ENCODE measurements at places on chromosomes 13 and 19.
A peak's percentile ranks its signal among the peaks of the same experiment; 100 is the strongest.

GRCh38 chr13:66159511-66159910, 1070.6 kb downstream of the PCDH9 start:
- no peak for DNase-seq

- DNase-seq: no peak
Measured at GRCh38 chr13:31114641-31115040, 47.1 kb downstream of the HSPH1 start.

- no peak for DNase-seq
Measured at GRCh38 chr13:109807345-109807744, 21.0 kb upstream of the IRS2 start.

GRCh38 chr19:46926170-46927071, 65.6 kb downstream of the ARHGAP35 start:
- no peak for DNase-seq

DNA sequence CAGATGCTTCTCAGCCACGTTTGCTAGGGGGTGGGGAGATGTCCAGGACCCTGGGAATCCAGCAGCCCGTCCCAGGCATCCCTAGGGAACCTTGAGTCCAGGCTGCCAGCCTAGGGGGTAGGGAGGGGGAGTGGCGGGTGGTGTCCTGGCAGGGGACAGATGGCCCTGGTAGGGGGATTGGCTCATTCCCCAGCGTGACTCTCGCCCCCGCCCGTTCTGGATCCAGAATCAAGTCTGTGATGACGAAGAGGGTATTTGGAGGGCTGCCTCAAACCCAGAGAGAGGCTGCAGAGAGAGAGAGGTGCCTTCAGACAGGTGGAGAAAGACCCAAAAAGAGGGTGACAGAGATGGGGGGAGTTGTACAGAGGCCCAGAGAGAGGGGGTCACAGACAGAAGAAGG, 4.1 kb downstream of the SLC17A7 start:
- DNase-seq: no peak

DNA sequence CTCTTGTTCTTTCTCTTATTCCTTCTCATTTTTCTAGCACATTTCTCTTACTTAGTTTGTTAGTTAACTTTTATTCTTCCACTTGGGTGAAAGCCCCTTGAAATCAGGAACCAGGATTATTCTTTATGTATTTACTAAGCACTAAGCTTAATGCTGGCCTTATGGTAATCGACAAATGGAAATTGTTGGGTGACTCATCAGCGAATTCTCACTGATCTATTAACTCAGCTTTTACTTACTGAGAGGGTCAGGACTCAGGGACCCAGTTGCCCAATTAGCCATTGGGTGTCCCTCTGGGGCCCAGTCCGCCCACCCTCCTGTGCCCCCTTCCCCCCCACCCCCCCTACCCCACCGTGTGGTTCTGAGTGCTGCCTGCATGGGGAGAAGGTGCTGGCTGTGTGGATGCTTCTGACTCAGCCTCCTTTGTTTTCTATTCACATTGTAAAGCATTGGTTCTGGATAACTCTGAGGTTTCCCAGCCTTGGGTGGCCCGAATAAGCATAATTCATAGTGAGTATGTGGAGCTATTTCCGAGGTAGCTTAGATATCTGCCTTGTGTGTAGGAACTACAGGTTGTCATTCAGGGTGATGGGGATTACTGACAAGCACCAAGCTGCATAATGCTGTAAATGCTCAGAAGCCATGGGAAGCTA, 240.9 kb downstream of the FGF9 start:
- DNase-seq: no peak

GRCh38 chr19:5038631-5039271, 69.8 kb downstream of the KDM4B start:
- no peak for DNase-seq

DNA sequence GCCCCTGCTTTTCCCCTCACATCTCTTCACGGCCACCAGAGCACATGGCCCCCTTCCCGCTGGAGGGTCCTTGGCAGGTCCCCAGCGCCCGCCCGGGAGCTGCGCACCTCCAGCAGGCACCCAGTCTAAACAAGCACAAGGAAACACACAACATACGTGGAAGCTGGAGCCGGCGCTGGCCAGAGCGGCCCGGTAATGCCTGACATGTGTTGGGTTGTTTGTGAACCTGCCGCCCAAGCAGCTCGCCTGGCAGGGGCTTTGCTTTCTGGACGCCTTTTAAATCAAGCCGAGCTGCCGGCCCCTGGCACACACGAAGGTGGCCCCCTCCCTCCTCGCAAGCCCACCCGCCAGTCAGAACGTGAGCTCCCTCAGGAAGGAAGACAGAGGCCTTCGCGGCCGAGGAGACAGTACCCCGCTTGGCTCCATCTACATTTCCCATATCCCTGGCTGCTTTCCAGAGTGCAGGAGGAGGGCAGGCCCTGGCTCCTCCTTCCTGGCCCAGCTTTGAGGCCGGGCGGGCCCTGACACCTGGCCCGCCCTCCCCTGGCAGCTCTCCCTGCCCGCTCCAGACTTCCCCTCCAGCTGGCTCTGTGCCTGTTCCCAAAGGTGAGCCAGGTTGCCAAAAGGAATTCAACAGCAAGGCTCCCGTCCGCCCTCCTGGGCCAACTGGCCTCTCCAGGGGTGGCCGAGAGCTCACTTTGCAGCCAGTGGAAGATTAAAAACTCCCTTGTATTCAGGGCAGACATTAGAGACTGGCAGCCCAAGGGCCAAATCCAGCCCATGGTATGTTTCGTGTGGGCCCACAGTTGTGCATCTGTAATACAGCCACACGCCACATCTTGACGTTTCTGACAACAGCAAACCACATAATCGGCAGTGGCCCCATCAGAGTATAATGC, 28.7 kb downstream of the COMP start:
- DNase-seq: no peak

DNA sequence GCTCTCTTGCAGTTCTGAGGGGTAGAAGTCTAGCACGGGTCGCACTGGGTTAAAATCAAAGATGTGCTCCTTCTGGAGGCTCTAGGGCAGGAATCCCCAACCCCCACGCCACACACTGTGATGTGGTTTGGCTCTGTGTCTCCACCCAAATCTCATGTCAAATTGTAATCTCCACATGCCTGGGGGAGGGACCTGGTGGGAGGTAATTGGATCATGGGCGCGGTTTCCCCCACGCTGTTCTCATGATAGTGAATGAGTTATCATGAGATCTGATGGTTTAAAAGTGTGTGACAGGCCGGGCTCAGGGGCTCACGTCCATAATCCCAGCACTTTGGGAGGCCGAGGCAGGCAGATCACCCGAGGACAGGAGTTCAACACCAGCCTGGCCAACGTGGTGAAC, 26.6 kb upstream of the CALM3 start:
- DNase-seq: peak; percentile 4

- DNase-seq: no peak
Measured at GRCh38 chr19:48249502-48250014, 6.2 kb downstream of the CARD8 start.

GRCh38 chr13:95740979-95741320, 64.0 kb downstream of the DNAJC3 start:
- DNase-seq: no peak

DNA sequence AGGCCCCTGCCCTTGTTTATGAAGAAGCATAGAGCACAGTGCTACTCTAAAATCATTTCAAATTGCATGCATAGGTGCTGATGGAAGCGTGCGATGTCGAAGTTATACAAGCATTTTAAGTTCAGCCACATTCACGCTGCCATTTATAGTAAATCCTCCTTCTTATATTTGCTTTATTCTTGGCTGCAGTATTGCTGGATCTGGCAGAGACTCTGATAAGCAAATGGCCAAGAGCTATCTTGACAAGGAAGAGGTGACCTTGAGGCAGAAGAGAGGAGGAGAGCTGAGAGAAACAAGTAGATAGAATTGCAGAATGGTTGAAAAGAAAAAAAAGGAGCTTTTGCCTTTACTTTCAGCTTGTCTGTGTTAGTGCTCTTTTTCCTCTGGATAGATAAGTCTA, 18.9 kb upstream of the MYO16 start:
- no peak for DNase-seq

- DNase-seq: no peak
Measured at GRCh38 chr19:5228932-5229777, 111.5 kb downstream of the PTPRS start.

DNA sequence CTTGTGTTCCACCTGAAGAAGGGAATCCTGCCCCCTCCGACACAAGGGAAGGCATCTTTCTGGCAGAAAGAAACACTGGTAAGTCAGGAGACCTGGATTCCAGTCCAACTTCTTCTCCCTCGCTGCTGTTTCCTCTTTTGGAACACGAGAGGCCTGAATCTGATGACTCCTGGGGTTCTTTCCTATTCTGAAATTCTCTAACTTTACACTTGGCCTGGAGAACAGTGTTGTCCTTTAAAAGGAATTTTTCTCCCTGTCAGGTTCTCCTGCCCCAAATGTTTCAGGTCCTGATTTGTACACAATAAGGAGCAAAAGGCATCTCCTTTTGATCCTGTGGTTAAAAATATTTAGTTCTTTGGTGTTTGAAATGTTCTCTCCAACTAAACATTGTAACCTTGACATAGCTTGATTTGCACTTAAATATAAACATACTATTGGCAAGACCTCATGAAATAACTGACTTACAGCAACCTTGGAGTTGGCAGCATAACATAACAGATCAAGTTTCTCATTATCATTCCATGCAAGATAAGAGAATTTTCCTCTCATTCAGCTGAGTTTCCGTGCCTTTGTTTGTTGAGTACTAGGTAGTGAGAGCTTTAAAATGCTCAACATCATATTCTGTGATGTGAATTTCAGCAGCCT, 244.8 kb downstream of the COG6 start:
- DNase-seq: no peak

- no peak for DNase-seq
Measured at GRCh38 chr13:20231839-20232555, at the start of gene GJB6. TSS of gene GJB6 (minus strand) at chr13:20232319. CDS start at chr13:20223480, 8,839 bp downstream.

GRCh38 chr13:48561466-48562235, 28.8 kb upstream of the RCBTB2 start:
- DNase-seq: no peak

- DNase-seq: no peak
Measured at GRCh38 chr13:114128624-114129522, 3.5 kb downstream of the RASA3 start.

DNA sequence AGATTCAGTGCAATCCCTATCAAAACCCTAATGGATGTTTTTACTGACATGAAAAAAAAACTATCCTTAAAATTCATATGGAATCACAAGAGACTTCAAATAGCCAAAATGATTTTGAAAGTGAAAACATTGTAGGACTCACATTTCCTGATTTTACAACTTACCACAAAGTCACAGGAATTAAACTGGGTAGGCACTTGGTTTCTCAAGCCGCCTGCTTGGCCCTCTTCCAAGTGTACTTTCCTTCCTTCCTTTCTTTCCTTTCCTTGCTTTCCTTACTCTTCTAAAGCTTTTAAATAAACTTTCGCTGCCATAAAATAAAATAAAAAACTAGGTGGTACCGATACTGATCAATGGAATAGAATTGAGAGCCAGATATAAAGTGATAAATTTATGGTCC, 21.0 kb upstream of the CD33 start:
- no peak for DNase-seq

DNA sequence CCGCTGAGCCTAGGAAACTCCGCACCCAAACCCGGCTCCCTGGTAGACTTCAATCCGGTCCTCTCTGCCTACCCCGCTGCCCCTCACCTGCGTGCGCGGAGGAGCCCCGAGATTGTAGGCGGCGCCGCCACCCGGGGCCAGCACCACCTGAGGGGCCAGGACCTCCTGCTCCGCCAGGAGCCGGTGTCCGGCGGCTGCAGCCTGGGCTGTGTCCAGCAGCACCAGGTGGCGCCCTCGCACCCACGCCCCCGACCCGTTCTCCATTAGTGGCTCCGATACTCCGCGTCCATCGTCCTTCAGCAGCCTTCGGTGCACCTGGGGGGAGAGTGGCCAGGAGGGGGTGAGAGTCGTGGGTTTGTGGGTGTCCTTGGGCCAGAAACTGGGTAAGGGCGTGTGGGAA, 18.5 kb downstream of the MAN2B1 start:
- no peak for DNase-seq

GRCh38 chr13:43353631-43354030, 330.2 kb downstream of the DNAJC15 start:
- DNase-seq: no peak

GRCh38 chr19:39277598-39277997, 9.4 kb downstream of the IFNL2 start:
- DNase-seq: no peak

- DNase-seq: no peak
Measured at GRCh38 chr13:99376924-99377323, 69.7 kb upstream of the GPR183 start.

DNA sequence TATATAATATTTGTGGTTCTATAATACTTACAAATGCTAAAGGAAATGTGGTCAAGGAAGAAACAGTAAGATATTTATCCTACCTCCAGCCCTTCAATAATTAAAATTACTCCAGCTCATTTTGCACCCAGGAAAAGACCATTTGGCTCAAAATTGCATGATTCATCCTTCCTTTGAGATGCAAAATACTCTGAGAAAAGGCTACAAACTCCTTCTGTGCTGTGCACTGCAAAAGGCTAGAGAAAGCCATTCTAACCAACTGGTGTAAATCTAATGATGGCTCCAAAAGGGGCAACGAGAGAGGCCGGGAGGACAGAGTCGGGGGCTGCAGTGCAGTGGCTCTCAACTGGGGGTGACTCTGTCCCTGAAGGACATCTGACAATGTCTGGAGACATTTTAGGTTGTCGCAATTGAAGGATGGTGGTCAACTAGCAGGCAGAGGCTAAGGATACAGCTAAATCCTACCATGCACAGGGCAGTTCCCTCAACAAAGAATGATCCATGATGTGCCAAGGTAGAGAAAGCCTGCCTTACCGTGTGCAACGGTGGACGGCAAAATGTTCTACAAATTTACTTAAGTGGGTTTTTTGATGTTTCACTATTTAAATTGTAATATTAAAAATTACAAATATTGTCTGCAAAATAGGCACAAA, 32.6 kb downstream of the SLC7A1 start:
- no peak for DNase-seq

DNA sequence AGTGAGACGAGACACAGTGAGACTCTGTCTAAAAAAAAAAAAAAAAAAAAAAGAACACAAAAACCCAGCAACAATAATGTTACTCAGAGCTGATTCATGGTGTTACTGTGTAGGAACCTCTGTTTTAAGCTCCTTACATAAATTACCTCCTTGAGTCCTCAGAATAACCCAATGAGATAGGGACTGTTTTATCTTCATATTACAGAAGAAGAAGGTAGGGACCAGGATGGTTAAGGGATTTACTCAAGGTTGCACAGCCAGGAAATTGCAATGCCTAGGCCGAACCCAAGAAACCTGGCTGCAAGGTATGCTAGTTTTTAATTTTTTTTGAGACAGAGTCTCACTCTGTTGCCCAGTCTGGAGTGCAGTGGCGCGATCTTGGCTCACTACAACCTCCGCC, 1.5 kb upstream of the DAND5 start:
- no peak for DNase-seq

GRCh38 chr13:66781241-66781640, 448.9 kb downstream of the PCDH9 start:
- no peak for DNase-seq

- no peak for DNase-seq
Measured at GRCh38 chr19:39307046-39307821, 11.0 kb downstream of the IFNL1 start.

DNA sequence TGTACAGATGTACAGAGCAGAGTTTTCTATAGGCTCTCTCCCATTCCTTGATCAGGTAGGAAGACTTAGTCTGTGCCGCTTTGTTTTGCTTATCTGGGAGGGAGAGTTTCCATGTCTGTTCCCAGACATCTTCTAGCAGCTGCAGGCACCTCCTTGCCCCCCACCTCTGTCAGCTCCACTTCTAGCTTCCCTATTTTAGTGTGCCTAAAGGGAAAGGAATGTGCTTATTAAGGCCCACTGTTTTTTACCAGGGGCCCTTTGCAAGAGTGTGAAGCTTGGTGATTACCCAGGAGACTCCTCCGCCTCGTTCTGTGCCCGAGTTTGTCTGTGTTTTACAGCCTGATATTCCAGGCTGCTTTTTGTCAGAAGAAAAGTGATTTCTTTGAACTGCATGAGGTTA, 1984.4 kb downstream of the OLFM4 start:
- no peak for DNase-seq

GRCh38 chr13:52994051-52994450, 34.6 kb upstream of the OLFM4 start:
- no peak for DNase-seq

Measured in non-pigmented ciliary epithelial cell (primary cell).